ENCODE measurements at places on chromosomes 2 and 18.

- no peak for DNase-seq
These were observed 162.1 kb upstream of the XIRP2 start for GRCh38 chr2:166725927-166726924.

DNA sequence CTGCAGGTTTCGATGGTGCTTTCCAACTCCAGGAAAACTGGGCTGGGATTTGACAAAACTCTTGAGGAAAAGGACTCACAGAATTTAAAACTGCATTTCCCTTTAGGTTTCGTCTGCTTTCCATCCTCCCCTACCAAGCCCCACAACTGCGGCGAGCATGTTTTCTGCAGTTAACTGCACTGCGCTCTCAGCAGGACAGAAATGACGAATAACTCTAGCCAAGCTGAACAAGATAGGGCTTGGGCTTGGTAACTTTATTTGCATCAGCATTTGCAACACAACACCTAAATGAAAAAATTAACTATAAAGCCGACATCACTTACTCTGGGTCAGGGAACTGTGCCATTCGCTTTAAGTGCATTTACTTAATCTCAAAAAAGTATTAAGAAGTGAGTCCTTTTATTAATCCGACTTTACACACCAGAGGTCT, 669 bp upstream of the PIKFYVE start:
- no peak for DNase-seq

GRCh38 chr18:47801817-47802216, 128.6 kb downstream of the SMAD2 start:
- no peak for DNase-seq

DNA sequence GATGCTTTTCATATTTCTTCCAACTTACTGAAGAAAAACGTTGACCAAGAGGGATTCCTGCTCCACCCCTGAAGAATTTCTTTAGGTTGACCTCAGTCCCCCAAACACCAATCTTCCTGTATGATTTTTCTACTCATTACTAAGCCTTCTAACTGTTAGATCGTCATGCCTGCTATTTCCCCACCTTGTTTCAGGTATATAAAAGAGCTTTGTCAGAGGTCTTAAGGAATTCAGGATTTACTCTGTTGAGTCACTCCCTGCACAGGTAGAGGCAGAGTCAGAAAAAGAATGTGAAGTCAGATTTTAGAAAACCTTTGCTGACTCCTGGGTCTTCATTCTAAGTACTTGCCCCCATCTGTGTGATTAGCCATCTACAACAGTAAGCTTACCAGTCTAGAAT, 83.8 kb upstream of the NOSTRIN start:
- DNase-seq: no peak

GRCh38 chr2:230685178-230685577, 27.5 kb upstream of the CAB39 start:
- no peak for DNase-seq

- peak; percentile 8 for DNase-seq
These were observed at the start of gene LAMA3 for GRCh38 chr18:23689031-23689615. LAMA3 (plus strand) TSS chr18:23689453; CDS start chr18:23689684, 231 bp downstream.

GRCh38 chr2:239647052-239647819, 246.4 kb upstream of the HDAC4 start:
- no peak for DNase-seq

- no peak for DNase-seq
These were observed 62.1 kb upstream of the ZNF516 start for GRCh38 chr18:76557026-76557575.

DNA sequence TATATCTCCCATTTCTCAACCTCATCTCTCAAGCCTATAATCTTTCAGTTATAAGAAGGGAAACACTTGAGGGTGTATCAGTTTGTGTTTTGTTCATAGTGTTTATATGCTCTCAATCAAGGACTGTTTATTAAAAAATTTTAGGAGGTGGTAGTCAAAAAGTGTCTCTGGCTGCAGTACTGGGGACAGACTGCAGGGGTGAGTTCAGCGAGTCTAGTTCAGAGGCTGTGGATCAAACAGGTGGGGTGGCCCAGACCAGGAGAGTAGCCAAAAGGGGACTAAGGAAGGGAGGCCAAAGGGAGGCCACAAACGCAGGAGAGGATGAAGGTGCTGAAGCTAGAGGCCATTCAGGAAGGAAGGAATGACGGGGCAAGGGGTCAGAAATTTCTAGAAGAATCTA, 136.3 kb downstream of the MSH2 start:
- no peak for DNase-seq

- DNase-seq: no peak
These were observed 179.6 kb downstream of the BARD1 start for GRCh38 chr2:214629875-214630274.

DNA sequence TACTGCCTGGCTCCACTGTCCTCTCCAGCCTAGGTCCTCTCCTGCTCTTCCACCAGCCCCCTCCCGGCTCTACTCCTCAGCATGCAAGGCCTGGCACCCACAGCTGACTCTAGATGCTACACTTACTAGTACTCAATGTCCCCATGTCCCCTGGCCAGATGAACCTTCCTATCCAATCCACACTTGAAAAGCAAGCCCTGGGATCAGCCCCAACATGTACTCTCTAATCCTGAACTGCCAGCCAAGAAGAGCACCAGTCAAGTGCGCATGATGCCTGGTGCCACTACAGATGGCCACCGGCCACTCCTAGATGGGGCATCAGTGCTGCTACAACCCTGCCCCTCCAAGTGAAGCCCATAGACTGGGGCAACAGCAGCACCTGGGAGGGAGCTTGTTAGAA, 168.2 kb downstream of the STK39 start:
- DNase-seq: no peak

DNA sequence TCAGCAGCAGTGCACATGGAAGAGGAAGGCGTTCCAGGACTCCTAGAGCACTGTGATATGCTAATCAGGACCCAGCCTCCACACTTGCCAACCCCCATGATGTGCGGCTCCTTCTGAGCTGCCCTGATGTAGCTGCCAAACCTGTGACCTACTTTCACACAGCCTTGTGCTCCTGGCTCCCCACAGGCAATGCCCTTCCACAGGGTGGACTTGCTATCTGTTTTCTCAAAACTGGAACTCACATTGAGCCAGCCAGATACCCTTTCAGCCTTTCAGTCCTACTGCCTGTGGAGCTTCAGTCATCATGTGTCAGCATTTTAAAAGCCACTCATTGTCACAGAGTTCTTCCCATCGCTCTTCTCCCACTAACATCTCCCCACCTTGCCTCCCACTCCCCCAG, 181.6 kb downstream of the AFF3 start:
- peak; percentile 1 for DNase-seq

DNA sequence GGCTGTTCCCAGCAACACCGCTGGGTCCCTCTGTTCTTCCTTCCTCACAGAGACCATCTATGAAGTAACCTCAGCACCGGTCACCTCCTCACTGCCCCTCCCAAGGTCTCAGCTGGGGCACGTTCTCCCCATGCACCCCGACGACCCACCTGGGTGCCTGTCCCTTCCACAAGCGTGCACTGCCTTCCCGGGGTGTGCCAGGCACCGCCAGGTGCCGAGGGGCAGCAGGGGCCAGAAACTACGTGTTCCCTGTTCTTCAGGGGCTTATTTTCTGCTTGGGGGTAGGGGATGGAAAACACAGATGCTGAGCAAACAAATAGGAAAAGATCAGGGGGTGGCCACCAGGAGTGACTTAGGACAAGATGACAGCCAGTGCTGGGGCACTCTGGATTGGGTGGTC, 30.4 kb upstream of the SEMA4C start:
- DNase-seq: no peak

GRCh38 chr2:119184512-119184911, 26.0 kb upstream of the C1QL2 start:
- DNase-seq: no peak

- no peak for DNase-seq
These were observed 9.1 kb upstream of the ATG16L1 start for GRCh38 chr2:233242231-233242927.

GRCh38 chr2:97906307-97906706, 89.4 kb downstream of the TMEM131 start:
- no peak for DNase-seq

- DNase-seq: no peak
These were observed 32.1 kb downstream of the HK2 start for GRCh38 chr2:74865770-74866674.

- DNase-seq: no peak
These were observed 41.4 kb downstream of the PKP4 start for GRCh38 chr2:158498043-158498748.

DNA sequence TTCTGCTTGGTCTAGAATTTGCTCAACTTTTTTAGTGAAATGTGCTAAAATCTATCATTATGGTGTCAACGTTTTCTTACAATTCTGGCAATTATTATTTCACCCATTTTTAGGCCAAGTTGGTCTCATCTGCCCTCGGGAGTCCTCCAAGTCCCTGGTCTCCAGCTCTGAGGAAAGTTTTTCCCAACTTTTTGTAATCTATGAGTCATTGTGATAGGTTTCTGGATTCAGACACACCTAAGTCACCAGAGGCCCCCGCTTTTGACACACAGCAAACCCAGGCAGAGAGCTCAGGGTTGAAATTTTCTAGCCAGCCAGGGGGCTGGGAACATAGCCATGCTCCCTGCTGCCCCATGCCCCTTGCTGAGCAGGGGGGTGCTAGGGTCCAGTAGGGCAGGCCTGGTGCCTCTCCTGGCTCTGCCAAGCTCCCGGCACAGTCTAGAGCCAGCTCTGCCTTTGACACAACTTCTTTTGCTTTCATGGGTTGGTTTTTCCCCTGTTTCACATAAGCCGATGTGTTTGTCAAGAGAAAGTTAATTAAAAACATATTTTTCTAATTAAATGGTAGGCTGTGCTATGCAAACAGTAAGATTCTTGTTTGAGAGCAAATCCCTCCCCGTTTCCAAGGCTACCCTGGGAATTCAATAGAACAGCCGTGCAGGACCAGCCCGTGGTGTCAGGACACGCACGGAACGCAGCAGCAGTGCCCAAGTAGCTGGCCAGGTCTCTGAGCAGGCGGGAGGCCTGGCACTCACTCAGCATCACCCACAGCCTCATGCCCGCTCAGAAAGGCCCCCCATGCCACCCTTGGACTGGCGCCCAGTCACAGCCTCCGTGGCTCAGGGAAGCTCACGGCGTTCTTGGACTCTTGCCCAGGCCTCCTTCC, 25.5 kb upstream of the SNED1 start:
- DNase-seq: no peak

GRCh38 chr18:21361307-21361880, 119.4 kb downstream of the GREB1L start:
- DNase-seq: no peak

DNA sequence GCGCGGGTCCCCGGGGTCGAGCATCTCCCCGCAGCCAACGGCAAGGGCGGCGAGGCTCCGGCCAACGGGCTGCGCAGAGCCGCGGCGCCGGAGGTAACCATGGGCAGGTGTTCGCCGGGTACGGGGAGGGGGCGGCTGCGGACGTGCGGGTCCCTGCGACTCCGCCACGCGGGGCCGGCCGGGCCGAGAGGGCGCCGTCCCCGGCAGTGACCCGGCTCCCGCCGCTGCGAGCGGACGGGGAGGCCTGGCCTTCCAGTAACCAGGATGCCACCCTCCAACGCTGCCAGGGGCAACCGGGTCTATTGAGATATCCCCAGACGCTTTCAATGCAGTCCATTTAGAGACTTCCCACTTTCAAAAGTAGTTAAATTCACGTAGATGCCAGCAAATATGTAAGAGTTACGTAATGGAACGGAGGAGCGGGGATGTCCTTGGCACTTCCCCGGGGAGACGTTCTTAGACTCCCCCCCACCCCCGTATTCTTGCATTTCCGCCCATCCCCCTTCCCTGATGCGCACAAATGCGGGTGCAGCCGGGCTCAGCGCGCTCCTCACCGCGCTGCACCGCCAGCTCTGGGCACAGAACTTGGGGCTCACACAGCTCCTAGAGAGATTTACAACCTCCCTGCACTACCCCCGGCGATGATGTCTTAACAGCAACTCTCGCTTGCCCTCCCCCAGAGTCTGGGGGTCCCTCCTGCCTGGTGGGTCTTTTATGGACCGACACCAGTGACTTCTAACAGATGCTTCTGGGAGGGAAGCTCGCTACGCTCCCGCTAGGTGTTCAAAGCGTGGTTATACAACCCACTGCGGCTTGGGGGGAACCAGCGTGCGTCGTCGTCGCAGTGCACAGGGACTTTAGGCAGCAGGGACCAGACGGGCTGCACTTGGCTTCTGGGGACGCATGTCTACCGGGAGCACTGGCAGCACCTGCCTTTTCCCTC, 657 bp downstream of the SGPP2 start:
- no peak for DNase-seq

DNA sequence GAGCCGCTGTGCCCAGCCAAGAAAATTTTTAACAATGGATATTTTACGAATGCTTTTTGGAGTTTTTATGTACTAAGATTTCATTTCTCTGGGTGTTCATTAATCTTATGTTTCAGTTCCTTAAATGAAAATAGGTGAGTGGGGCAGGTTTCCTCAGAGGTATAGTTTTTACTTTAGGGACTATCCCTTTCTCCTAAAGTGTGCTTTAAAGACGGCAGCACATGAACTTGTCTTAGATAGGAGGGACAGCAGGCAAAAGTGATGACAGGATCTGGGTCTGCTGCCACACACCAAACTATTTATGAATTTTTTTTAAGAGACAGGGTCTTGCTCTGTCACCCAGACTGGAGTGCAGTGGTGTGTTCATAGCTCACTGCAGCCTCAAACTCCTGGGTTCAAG, 8.0 kb upstream of the REL start:
- DNase-seq: no peak
